Activated CD4-positive, alpha-beta T cell treated with anti-CD3 and anti-CD28 coated beads, Interleukin-2, Interleukin-6, amounts not matched to agents 100 ng/mL and 50 ng/mL, durations not matched to agents 16 hours and 8 hours (primary cell): ENCODE measurements at places on chromosomes 3 and 15.

- no peak for DNase-seq
Observed at GRCh38 chr3:77328690-77329089, 288.8 kb downstream of the ROBO2 start.

- DNase-seq = no peak
Observed at GRCh38 chr3:117820658-117821299, 1111.2 kb downstream of the TUSC7 start.

- peak; percentile 20 for DNase-seq
Observed at GRCh38 chr3:161096771-161097367, 8.3 kb downstream of the B3GALNT1 start.

GRCh38 chr15:38093931-38094330 lies 158.7 kb upstream of the SPRED1 start:
- DNase-seq = peak; percentile 34

DNA sequence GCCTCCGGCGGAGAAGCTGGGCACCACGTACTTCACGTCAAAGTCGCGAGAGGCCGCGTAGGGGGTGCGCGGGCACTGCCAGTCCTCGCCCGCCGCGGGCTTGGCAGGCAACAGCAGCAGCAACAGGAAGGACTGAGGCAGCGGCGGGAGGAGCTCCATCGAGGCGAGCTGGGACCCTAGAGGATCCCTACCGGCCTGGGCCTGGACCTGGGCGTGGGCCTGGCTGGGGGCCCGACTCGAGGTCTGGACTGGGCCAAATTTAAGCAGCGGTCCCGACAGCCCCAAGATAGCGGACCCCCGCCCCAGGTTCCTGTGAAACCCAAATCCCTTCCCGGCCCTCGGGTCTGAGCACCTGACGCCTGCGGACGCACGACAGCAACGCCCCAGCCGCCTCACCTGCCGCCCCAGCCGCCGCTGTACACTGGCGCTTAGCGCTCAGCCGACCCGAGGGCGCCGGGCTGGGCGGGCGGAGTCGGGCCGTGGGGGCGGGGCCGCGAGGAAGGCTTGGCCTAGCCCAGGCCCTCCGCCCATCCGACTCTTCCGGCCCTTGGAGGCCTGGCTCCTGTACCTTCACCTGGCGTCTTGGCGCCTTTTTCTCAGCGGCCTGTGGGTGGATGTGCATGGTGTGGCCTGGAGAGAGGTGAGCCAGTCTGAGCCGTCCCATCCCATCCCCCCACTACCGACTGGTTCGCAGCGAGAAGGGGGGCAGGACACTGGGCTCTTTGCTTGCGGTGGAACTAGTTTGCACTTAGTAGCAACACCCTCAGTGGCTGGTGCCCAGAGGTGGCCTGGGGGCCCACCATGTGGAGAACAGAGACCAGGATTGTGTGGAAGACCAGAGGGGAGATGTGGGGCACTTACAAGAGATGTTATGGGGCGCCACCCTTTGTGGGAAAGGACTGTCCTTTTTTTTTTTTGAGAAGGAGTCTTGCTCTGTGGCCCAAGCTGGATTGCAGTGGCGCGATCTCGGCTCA lies at the start of gene MST1R:
Gene MST1R, minus strand, starts transcription at position 423 of the 974 bp plus-strand sequence. Its CDS starts 264 bp downstream, at position 159.
- DNase-seq = peak; percentile 87

- DNase-seq = no peak
Observed at GRCh38 chr15:63006032-63006878, 36.3 kb upstream of the TPM1 start.

DNA sequence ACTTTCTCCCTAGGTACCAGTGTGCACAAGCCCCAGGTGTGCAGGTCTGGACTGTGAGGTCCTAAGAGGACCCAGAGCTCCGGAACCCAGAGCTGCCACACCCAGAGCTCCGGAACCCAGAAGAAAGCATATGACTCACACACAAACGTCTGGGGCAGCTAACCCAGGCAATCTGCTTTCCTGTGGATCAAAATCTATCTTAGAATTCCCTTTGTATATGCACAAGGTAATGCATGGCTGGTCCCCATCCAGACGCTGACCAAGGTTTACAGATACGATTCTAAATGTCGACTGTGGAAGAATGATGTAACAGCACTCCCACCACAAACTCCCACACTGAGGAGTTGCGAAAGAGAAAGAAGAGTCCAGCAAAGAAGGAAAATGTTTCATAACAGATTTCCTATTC lies 15.7 kb downstream of the KCNMB2 start:
- no peak for DNase-seq

DNA sequence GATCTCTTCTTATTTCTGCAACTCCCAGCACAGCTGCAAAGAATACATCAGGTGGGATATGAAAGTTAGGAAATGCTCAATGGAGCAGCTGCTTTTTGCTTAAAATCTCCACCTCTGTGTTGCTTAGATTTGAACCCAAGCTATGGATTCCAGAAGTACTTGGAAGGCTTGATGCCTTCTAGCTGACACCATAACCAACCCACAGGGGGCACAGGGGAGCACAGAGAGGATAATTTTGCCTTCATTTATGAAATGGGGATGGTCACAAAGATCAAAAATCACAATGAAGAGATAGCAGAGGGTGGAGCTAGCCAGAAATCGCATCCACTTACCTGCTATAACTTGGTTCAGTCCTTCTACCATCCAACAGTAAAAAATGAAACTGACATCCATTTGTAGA lies 75.7 kb downstream of the DUT start:
- no peak for DNase-seq

DNA sequence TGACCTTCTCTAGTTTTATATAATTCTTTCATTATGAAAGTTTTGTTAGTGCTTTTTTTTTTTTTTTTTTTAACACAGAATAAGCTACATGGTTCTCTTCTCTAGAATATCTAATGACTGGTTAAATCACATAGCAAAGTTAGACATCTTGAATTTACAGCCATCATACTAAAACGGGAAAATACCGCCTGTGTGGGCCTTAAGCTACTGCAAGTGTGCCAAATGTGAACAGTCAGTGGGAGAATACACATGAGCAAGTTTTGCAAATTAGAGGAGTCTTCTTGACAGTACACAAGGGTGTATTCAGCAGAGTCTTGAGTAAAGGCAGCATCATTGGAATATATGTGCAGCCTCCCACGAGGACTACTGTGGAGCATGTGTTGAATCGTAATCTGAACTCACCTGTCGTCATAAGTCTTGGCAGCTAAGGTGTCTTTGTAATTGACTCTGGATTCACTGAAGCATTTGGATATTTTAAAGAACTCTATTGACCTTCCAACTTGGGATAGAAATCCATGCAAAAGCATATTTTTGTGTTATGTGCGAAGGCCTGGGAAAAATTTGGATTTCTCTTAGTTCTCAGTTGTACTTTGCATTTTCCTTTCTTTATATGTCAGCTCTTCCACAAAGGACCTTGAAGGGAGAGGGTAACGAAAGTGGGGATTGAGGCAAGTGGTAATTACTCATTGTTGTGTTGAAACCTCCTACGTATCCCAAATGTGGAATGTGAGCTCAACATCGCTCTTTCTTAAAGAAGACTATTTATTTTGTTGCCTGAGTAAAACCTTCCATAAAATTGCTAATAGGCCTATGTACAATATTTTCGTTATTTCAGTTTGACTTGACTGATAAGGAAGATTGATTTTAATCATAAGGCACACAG lies 117.4 kb downstream of the ATG7 start:
- no peak for DNase-seq

DNA sequence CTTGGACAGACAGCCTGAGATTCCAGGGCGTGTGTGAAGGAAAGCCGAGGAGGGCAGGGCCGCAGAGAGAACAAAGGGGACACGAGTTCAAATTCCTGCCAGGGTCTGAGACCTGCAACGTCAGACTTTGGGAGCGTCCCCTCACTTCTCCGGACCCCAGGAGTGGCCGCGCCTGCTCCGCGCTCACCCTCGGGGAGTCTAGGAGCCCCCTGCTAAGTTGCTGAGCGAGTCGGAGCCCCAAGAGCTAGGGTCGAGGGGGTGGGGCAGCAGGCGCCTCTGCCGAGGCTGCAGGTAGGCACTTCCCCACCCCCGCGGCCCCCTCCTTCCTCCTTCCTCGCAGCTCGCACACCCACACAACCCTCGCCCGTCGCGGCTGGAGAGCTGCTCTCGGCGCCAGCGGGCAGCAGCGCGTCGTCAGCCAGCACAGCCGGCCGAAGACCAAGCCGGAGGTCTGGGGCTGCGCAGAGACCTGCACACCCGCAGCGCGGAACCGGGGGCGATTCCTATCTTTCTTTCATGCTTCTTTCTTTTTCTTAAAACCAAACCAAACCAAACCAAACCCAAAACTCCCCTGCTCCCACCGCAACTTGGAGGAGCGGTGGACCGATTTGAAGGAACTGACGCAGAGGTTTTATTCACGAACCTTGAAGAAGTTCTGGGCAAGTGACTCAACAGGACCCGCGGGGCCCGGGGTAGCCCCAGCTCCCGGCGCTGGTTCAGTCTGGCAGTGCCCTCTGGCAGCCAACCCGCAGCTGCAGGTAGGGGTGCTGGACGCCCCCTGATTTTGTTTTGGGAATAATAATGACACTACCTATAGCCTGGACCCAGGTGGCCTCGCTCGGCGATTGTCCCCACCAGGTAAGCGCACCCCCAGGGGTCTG lies at the start of gene ANKRD34C:
Gene ANKRD34C, plus strand, starts transcription at position 352 of the 881 bp plus-strand sequence. CDS start 10,563 bp downstream, outside the sequence.
- no peak for DNase-seq

DNA sequence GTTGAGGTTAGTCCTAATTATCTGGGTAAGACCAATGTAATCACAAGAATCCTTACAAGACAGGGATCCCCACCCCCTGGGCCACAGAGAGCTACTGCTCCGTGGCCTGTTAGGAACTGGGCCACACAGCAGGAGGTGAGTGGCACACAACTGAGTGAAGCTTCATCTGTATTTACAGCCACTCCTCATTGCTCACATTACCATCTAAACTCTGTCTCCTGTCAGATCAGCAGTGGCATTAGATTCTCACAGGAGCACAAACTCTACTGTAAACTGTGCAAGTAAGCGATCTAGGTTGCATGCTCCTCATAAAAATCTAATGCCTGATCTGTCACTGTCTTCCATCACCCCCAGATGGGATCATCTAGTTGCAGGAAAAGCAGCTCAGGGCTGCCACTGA lies 58.5 kb upstream of the CRBN start:
- no peak for DNase-seq

GRCh38 chr3:120348065-120348990 lies 826 bp downstream of the LRRC58 start:
- peak; percentile 69 for DNase-seq

DNA sequence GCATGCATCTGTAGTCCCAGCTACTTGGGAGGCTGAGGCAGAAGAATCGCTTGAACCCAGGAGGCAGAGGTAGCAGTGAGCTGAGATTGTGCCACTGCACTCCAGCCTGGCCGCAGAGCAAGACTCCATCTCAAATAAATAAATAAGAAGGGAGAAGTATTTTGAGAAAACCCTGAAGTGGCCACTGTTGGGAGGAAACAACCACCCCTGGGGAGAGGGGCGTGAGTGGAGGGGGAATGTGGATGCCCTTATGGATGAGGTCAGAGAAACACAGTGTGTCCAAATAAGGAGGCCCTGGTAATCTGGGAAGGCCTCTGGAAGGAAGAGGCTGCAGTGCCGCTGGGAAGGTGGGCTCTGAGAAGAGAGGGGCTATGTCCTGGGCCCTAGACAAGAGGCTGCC lies 4.2 kb upstream of the CPLX3 start:
- no peak for DNase-seq

DNA sequence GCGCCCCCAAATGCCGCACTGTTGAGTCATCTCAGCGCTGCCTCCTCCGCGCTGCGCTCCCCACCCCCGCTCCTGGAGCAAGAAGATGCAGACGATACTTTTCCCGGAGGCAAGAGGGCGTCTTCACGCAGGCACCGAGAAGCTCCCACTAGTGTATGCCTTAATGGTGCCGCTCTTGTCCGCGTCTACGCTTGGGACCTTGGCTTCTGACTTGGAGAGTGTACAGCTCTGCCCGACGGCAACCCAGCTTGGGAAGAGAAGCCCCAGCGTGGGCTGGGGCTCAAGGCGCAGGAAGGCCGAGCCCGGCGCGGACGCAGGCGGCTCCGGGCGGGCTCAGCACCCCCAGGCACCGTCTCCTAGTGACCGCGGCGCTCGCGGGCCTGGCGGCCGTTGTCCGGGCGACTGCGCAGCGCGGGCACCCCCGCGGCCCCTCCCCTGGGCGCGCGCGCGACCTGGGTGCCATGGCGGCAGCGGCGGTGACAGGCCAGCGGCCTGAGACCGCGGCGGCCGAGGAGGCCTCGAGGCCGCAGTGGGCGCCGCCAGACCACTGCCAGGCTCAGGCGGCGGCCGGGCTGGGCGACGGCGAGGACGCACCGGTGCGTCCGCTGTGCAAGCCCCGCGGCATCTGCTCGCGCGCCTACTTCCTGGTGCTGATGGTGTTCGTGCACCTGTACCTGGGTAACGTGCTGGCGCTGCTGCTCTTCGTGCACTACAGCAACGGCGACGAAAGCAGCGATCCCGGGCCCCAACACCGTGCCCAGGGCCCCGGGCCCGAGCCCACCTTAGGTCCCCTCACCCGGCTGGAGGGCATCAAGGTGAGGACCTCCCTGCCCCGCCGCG lies at the start of gene P4HTM:
Gene P4HTM, plus strand, starts transcription at position 446 of the 840 bp plus-strand sequence. Its CDS starts 16 bp downstream, at position 462.
- DNase-seq = peak; percentile 87

DNA sequence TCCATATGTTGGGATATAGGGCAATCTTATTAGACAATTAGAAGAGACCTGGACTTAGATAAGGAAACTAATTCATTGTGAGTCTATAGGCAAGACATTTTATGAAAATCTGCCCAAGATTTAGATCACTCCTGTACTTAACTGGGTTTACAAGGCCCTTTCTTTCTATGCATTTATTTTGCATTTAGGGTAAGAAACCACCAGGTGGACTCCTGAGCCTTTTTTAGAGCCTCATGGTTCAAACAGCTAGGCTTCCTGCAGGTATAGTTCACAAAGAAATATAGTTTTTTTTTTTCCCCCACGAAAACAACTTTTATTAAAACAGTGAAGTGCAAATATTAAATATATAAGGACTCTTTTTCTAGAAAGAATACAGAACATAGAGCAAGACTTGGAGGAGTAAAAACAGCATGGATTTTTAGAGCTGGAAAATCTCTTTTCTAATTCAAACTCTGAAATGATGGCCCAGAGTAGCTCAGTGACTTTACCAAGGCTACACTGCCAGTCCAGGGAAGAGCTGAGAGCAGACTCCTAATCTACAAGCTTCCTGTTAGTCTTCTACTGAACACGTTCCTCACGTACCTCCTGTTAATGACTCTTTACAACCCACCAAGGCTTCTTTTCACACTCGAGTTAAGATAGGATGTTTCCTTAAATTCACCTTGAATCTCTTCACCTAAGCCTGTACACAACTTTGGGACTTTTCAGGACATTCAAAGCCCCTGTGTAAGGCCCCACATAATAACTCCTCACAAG lies 400.9 kb upstream of the ATP11B start:
- no peak for DNase-seq
